Stimulated activated CD8-positive, alpha-beta memory T cell treated with anti-CD3 and anti-CD28 coated beads, Interleukin-15, amount 100 ng/mL, for 48 hours (primary cell): ENCODE measurements at places on chromosomes 16 and 17.

DNA sequence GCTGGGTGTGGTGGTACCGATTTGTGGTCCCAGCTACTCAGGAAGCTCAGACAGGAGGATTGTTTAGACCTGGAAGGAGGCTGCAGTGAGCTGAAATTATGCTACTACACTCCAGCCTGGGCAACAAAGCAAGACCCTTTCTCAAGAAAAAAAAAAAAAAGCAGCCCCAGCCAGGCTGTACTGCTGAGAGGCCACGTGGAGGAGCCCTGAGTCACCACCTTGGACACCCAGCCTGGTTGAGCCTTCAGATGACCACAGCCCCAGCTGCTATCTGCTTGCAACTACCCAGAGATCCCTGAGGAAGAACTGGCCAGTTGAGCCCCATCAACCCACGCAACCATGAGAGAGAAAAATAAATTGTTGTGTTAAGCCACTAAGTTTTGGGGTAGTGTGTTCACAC, 23.6 kb upstream of the GPRC5C start:
- no peak for DNase-seq

GRCh38 chr17:54903375-54903774, 2.7 kb downstream of the TOM1L1 start:
- DNase-seq: no peak

DNA sequence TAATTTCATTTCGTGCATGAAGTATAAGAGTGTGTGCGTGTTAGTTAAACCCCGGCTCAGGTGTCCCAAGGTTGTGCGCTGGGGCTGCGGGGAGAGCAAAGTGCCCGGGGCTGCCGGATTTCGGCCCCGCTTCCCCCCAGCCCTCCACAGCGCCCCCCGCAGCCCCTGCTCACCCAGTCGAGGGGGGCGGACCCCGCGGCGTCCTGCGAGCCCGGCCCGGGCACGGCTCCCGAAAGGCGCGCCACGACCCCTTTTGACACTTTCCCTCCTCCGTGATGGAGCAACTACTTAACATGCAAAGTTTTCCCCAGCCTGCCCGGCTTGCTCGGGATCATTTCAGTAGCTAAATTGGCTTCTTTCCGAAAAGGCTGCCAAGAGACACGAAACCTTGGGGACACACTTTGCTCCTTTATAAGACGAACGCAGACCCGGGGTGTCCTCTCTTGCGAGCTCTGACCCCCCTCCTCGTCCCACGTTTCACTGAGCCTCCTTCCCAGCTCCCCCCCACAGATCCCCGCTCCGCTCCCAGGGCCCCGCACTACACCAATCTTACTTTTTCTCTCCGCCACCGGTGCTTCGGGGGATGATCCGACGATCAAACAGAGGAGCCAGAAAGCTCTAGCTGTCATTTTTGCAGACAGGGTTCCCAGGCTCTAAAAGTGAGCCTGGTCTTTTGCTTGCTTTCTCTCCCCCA, 552 bp downstream of the C17orf58 start:
- no peak for DNase-seq

- no peak for DNase-seq
Observed at GRCh38 chr16:49502136-49502881, 128.7 kb downstream of the C16orf78 start.

DNA sequence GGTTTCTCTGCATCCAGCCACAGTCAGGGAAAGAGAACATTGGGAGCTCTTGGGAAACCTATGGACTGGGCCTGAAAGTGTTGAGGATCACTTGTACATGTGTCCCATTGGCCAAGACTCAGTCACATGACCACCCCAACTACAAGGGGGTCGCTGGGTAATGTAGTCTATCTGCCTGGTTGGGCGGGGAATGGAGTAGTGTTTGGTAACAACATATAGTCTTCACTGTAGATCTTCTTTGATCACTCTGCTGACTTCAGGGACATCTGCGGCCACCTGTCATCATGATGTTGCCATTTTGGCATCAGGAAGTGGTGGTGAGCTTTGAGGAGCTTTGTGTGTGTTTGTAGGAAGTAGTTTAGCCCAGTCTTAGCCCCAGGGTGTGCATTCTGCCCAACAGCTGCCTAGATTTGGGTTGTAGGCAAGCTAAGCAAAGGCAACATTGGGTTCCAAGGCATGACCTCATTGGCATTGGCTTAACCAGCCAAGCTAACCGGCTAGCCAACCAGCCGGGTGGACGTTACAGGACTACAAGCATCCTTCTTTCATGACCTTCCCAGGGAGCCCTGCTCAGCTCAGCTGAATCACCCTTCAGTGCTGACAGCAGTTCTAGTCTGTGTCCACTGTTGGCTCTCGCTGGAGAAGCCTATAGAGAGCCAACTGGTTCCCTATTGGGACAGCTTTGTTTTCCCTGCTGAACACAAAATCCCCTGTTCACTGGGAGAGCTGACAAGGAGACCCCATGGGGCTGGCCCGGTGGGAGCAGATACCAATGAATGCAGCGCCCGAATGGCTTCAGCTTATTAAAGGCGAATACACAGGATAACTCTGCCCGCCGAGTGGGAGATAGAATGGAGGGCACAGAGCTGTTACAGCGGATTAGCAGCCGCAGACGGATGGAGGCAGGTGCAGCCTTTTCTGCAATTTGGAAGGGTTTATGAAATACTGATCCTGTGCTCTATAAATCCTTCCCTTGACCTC, 178.6 kb downstream of the NTN1 start:
- DNase-seq: no peak

DNA sequence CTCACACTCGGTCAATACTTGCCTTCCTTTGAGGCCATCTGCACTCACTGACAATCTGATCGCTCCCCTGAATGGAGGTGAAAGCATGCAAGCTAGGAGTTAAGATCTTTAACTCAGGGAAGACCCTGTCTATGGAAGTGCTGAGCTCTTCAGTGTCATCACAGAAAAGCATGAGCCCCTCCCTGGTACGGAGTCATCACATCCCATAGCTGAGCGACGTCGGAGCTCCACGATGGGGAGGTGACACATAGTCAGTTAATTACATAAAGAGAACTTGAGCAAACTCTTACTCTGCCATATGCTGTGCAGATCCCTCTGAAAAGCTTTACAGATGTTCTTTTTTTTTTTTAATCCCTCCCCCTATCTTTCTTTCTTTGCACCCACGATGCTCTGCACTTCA, 463.2 kb downstream of the WWOX start:
- DNase-seq: no peak

- no peak for DNase-seq
Observed at GRCh38 chr16:11298143-11298900, 17.2 kb upstream of the PRM1 start.

DNA sequence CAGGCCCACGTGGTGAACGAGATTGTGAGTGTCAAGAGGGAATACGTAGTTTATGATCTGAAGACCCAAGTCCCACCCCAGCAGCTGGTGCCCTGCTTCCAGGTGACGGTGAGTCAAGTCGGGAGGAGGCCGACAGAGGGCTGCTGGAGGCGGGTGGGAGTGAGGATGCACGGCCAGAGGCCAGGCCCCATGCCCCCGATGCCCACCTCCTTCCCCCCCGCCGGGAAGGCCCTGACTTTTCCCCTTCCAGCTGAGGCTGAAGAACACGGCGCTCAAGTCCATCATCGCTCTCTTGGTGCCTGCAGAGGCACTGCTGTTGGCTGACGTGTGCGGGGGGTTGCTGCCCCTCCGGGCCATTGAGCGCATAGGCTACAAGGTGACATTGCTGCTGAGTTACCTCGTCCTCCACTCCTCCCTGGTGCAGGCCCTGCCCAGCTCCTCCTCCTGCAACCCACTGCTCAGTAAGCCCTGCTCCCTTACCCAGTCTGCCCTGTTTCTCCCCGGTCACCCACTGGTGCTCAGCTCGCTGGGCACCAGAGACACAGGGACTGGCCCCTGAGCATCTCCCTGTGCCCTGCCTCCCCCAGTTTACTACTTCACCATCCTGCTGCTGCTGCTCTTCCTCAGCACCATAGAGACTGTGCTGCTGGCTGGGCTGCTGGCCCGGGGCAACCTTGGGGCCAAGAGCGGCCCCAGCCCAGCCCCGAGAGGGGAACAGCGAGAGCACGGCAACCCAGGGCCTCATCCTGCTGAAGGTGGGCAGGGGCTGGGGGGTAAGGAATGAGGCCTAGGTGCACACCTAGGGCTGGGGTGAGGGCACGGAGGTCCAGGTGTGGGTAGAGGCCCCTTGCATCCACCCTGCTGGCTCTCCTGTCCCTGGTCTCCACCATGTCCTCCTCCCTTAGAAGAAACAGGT, 2.6 kb downstream of the ZACN start:
- DNase-seq: no peak

- DNase-seq: no peak
Observed at GRCh38 chr16:4522051-4522581, 16.5 kb downstream of the CDIP1 start.

- DNase-seq: no peak
Observed at GRCh38 chr16:64910356-64910755, 211.5 kb downstream of the CDH11 start.

- DNase-seq: peak; percentile 25
Observed at GRCh38 chr17:79834565-79835469, 4.4 kb downstream of the CBX4 start.

GRCh38 chr16:75506574-75506973, 11.3 kb upstream of the CHST6 start:
- DNase-seq: no peak

- DNase-seq: no peak
Observed at GRCh38 chr16:53945996-53946395, 242.0 kb downstream of the FTO start.

DNA sequence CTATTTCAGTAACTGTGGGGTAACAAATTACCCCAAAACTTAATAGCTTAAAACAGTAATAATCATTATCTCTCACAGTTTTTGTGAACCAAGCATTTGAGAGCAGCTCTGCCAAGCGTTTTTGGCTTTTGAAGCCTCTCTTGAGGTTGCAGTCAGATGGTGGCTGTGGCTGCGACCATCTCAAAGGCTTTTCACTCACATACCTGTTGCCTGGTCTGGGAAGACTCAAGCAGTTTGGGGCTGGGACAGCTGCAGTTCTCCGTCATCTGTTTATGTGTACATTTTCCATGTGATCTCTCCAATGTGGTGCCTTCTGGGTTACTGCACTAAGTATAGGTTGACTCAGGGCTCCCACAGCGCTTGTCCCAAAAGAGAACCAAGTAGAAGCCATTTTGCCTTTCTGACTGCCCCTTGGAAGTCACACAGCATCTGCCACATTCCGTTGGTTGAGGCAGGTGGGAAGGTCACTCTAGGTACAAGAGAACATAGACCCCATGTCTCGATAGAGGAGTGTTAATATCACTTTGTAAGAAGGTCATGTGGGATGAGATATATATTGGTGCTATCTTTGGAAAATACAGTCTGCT, 49.6 kb downstream of the LDHD start:
- no peak for DNase-seq

- DNase-seq: no peak
Observed at GRCh38 chr17:63490858-63491400, 14.1 kb downstream of the ACE start.

DNA sequence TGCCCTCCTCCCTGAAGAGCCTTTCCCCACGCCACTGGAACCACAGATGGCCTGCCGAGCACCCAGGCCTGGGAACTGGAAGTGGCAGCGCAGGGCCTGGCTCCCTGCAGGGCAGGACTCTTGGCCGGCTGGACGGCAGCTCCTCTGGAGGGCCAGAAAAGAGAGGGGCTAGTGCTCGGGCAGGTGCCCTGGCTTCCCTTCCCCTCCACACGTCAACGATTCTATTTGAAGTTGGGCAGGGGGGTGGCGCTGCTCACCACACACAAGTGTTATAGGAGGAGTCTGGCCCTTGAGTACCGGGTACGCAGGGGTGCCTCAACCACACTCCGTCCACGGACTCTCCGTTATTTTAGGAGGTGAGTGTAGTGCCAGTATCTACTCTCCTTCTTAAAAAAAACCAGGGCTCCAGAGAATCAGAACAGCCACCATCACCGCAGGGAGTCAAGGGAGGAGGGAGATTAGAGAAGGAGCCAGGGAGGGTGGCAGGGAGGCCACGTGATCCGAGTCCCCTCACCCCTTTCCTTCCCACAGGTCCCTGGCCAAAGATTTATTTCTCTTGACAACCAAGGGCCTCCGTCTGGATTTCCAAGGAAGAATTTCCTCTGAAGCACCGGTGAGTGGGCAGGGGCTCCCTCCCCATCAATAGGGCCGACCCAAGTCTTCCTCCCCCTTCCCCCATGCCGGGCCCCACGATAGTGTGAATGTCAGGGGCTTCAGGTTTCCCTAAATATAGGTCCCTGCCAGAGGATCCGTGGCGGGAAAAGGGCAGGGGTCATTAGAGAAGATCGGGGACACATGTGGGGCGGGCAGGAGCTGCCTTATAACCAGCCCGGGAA, 1.4 kb upstream of the ALDOA start:
- peak; percentile 61 for DNase-seq

DNA sequence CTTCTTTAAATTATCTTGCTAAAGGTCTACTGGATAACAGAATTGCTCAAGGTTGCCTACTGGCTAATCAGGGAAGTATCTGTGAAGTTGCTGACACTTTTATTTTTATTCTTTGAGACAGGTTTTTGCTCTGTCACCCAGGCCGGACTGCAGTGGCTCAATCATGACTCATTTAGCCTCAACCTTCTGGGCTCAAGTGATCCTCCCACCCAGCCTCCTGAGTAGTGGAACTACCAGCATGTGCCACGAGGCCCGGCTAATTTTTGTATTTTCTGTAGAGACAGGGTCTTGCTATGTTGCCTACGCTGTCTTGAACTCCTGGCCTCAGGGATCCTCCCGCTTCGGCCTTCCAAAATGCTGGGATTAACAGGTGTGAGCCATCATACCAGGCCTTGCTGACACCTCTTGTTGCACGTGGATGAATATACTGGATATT, 43.1 kb downstream of the GLG1 start:
- no peak for DNase-seq

- no peak for DNase-seq
Observed at GRCh38 chr17:73369111-73369521, 57.3 kb upstream of the CDC42EP4 start.

GRCh38 chr16:82396509-82396908, 226.5 kb upstream of the MPHOSPH6 start:
- no peak for DNase-seq

GRCh38 chr16:9681508-9681907, 500.7 kb downstream of the GRIN2A start:
- no peak for DNase-seq

DNA sequence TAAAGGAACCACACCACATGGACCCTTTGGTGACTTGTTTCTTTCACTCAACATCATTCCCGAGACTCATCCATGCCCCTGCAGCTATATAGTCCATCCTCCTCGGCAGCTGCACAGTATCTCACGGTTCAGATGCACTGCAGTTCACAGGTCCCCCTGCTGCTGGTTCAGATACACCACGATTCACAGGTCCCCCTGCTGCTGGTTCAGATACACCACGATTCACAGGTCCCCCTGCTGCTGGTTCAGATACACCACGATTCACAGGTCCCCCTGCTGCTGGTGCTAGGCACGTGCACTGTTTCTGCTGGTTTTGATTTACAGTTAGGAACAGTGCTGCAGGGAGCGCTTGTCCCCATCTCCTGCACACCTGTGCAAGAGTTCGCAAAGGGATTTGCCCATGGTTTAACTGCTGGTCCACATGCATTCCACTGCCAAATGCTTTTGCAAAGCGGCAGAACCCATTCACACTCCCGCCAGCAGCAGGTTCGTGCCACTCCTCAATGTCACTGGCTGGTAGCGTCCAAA, 3.8 kb downstream of the HSDL1 start:
- no peak for DNase-seq

GRCh38 chr17:27945333-27945616, 52.1 kb upstream of the LYRM9 start:
- DNase-seq: no peak
